ENCODE measurements at places on chromosomes 2 and 18.
A peak's percentile ranks its signal among the peaks of the same experiment; 100 is the strongest.

- peaks cover 12% of the 10 kb centered on the region for H3K4me1 ChIP-seq
- no peaks in the 10 kb centered on the region for H3K27me3 ChIP-seq
- H3K27ac ChIP-seq: no peak overlapping the region
- H3K4me3 ChIP-seq: no peak overlapping the region
Measured at GRCh38 chr18:48219810-48220499, 189.2 kb downstream of the ZBTB7C start.

GRCh38 chr2:105610576-105611332 lies 134.0 kb upstream of the NCK2 start:
- no peak overlapping the region for H3K27ac ChIP-seq
- no peaks in the 10 kb centered on the region for H3K36me3 ChIP-seq
- no peaks in the 10 kb centered on the region for H3K27me3 ChIP-seq
- no peak overlapping the region for H3K4me3 ChIP-seq

DNA sequence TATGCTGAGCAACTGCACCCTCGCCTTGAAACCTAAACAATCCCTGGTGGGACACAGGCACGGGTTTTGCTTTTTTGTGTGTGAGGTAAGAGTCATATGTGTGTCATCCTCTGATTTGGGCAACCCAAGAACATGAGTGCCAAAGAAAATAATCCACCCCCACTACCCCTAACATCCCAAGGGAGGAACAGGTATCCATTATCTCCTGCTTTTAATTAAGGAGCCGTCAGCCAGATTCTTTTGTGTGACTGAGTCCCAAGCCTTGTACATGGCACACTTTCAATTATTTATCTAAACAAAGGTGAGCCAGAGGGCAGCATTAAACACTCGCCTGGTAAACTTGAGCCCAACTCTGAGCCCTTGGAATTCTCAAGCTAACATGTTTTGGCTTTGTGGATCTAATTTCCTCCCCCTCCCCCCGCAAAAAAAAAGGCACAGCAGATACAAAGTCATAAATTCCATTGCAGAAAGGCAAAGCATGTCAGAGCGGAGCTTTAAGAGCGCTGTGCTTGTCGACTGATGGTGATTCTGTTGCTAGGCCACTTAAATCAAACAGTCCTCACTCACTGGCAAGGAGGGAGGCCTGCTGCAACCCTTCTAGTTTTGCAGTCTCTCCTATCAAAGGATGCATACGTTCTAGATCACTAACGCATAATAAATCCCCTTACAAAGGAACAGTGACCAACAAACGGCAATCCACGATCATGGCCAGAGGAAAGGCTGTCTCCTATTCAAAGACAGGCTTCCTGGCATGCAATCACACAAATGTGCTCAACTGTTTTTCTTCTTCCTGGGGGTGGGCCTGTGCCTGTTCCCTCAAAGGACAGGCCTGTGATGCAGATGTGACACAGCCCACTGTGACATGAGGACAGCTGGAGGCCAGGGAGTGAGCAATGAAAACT lies 143.5 kb upstream of the LMAN1 start:
- no peaks in the 10 kb centered on the region for H3K27me3 ChIP-seq
- no peak for DNase-seq
- no peak overlapping the region for H3K4me3 ChIP-seq
- peak overlapping the region; percentile 58 for H3K27ac ChIP-seq
- H3K4me1 ChIP-seq: peaks cover 18% of the 10 kb centered on the region

GRCh38 chr2:231554748-231555545 lies 24.7 kb upstream of the NMUR1 start:
- H3K27me3 ChIP-seq: no peaks in the 10 kb centered on the region
- H3K27ac ChIP-seq: peak overlapping the region; percentile 81

DNA sequence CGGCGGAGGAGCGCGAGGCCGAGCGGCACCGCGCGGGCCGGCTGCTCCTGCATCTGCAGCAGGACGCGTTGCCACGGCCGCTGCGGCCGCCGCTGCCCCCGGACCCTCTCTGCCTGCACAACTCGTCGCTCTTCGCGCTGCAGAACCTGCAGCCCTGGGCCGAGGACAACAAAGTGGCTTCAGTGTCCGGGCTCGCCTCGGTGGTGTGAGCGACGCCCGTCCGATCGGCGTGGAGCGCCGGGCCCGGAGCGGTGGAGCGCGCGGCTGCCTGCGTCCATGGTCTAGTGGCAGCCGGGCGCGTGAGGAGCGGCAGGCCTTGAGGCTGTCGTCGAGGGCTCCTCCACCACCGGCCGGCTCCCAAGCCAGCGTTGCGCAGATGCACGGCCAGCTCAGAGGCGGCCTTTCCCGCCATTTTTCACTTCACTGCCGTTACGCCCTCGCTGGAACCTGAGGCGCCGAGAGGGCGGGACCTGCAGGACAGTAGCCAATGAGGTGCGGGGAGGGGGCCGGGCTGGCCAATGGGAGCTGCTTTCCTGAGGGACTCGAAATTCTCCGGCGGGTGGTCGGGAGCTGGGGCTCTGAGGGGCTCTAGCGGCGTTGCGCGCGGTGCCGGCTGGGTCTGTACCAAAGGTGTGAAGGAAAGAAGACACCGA lies 1.9 kb downstream of the TLX2 start:
- peak overlapping the region; percentile 29 for H3K4me3 ChIP-seq
- H3K4me1 ChIP-seq: peaks cover 30% of the 10 kb centered on the region
- no peak for DNase-seq
- H3K27ac ChIP-seq: no peak overlapping the region
- H3K27me3 ChIP-seq: peaks cover 41% of the 10 kb centered on the region
- no peaks in the 10 kb centered on the region for H3K36me3 ChIP-seq

- no peaks in the 10 kb centered on the region for H3K36me3 ChIP-seq
- no peak overlapping the region for H3K27ac ChIP-seq
Measured at GRCh38 chr2:57199663-57200062, 846.9 kb upstream of the VRK2 start.

DNA sequence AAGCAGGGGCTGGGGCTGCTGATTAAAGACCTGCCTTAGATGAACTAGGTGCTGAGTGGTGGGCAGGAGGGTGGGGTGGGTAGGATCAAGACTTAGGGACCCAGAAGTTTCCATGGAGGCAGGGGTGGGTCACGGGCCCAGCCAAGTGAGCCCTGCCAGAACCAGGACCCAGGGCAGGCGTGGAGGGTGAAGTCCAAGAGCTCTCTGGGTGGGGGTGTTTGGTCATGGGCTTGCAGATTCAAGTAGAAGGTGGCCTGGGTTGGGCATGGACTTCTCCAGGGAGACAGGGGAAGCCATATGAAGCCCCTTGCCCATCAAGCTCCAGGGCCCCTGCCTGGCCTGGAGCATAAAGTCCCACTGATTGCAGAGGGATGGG lies 168.8 kb downstream of the SMAD7 start:
- no peaks in the 10 kb centered on the region for H3K27me3 ChIP-seq
- DNase-seq: no peak
- peak overlapping the region; percentile 80 for H3K27ac ChIP-seq
- no peak overlapping the region for H3K4me3 ChIP-seq

- H3K4me1 ChIP-seq: peaks cover 68% of the 10 kb centered on the region
- no peaks in the 10 kb centered on the region for H3K36me3 ChIP-seq
Measured at GRCh38 chr2:85792783-85793441, 39.1 kb downstream of the ATOH8 start.

DNA sequence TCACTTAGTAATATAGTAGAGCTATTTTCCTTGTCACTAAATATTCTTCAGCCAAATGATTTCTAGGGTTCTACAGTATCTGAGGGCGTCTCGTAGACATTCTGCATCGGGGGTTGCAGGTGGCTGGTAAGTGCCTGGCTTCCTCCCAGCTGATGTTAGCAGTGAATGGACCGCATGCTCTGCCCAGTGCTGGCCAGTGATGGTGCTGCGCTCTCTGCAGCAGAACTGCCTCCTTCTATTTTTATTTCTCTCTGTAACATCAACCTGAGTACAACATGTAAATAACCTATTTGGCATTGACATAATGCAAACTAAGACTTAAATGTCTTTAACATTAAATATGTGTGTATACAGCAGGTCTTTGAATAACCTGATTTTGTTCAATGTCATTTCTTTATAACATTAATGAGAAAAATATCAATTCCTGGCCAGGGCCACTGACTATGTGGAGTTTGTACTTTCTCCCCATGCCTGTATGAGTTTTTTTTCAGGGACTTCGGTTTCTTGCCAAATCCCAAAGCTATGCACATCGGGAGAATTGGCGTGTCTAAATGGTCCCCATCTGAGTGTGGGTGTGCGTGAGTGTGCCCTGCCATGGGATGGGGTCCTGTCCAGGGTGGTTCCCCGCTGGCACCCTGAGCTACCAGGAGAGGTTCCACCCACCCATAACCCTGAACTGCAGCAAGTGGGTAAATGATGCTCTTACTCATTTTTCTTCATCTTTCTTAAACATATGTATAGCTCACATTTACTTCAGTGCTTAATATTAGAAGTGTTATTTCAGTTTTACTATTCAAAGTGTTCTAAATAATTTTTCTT lies 278.2 kb upstream of the EPAS1 start:
- no peak overlapping the region for H3K27ac ChIP-seq
- H3K4me3 ChIP-seq: no peak overlapping the region
- H3K27me3 ChIP-seq: no peaks in the 10 kb centered on the region
- H3K4me1 ChIP-seq: no peaks in the 10 kb centered on the region

GRCh38 chr2:238720232-238720672 lies 127.6 kb upstream of the TWIST2 start:
- H3K27me3 ChIP-seq: no peaks in the 10 kb centered on the region
- no peak overlapping the region for H3K4me3 ChIP-seq
- peaks cover 13% of the 10 kb centered on the region for H3K4me1 ChIP-seq
- H3K27ac ChIP-seq: no peak overlapping the region
- no peaks in the 10 kb centered on the region for H3K36me3 ChIP-seq

- H3K4me1 ChIP-seq: peaks cover under 1% of the 10 kb centered on the region
- no peak overlapping the region for H3K4me3 ChIP-seq
- peak overlapping the region; percentile 32 for H3K27ac ChIP-seq
- no peaks in the 10 kb centered on the region for H3K27me3 ChIP-seq
- no peak for DNase-seq
Measured at GRCh38 chr2:222714361-222715241, 43.1 kb downstream of the MOGAT1 start.

DNA sequence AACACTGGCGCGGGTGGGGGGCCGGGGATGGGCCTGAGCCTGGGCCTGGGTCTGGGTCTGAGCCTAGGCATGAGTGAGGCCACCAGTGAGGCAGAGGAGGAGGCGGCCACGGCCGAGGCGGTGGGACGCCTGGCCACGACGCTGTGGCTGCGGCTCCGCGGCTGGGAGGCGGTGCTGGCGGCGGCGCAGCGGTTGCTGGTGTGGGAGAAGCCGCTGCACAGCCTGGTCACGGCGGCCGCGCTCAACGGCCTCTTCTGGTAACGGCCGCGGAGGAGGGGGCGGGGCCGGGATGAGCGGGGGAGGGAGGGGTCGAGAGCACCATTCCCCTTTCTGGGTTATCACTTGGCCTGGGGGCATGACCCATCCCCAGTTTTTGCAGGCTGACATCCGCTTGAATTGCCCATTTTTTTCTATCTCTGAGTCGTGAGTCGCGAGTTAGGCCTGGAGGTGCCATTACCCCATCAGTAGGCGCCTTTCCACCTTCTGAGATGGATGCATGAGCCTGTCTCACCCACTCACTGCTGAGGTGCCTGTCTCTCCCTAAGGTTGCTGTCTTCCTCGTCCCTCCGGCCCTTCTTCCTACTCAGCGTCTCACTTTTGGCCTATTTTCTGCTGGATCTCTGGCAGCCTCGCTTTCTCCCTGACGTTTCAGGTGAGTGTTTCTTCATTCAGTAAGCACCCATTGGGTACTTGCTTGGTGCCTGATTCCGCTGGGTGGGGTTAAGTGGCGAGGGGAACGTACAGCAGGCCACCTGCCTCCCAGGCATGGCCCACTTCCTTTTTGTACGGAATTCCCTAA lies 501 bp downstream of the RETREG2 start:
- H3K4me1 ChIP-seq: peaks cover 41% of the 10 kb centered on the region
- peak overlapping the region; percentile 71 for H3K4me3 ChIP-seq
- H3K36me3 ChIP-seq: no peaks in the 10 kb centered on the region
- no peak for DNase-seq
- H3K27me3 ChIP-seq: no peaks in the 10 kb centered on the region

DNA sequence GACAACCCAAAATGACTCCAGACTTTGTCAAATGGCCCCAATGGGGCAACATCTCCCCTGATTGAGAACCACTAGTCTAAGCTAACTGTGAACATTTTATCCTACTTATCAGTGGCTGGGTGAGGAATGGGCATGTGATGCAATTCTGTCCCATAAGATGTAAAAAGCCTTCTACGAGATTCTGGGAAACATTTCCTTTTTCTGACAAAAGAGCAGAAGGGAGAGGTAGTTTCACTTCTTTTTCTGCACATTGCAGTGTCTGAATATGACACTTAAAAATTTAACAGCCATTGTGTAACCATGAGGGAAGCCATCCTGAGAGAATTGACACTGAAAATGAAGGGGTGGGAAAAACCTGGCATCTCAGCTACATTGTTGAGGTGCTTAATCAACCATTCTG lies 17.3 kb upstream of the MARCHF4 start:
- no peak overlapping the region for H3K4me3 ChIP-seq
- no peaks in the 10 kb centered on the region for H3K4me1 ChIP-seq
- no peaks in the 10 kb centered on the region for H3K27me3 ChIP-seq
- DNase-seq: no peak
- H3K27ac ChIP-seq: no peak overlapping the region
- no peaks in the 10 kb centered on the region for H3K36me3 ChIP-seq

- H3K36me3 ChIP-seq: no peaks in the 10 kb centered on the region
- H3K27ac ChIP-seq: no peak overlapping the region
- H3K4me1 ChIP-seq: no peaks in the 10 kb centered on the region
- no peaks in the 10 kb centered on the region for H3K27me3 ChIP-seq
- DNase-seq: no peak
Measured at GRCh38 chr2:184620367-184620766, 22.0 kb downstream of the ZNF804A start.

- no peak overlapping the region for H3K27ac ChIP-seq
- no peak for DNase-seq
- H3K36me3 ChIP-seq: peaks cover 12% of the 10 kb centered on the region
Measured at GRCh38 chr2:240570531-240571313, 2.4 kb downstream of the RNPEPL1 start.

GRCh38 chr18:56541793-56542192 lies 96.6 kb downstream of the TXNL1 start:
- no peaks in the 10 kb centered on the region for H3K27me3 ChIP-seq
- no peaks in the 10 kb centered on the region for H3K36me3 ChIP-seq
- H3K4me1 ChIP-seq: no peaks in the 10 kb centered on the region

GRCh38 chr2:120915670-120916069 lies 180.0 kb downstream of the GLI2 start:
- no peak overlapping the region for H3K27ac ChIP-seq
- no peaks in the 10 kb centered on the region for H3K27me3 ChIP-seq
- H3K4me3 ChIP-seq: no peak overlapping the region
- no peak for DNase-seq
- H3K36me3 ChIP-seq: no peaks in the 10 kb centered on the region

GRCh38 chr2:107669335-107669734 lies 157.4 kb upstream of the RGPD4 start:
- no peak overlapping the region for H3K4me3 ChIP-seq
- no peaks in the 10 kb centered on the region for H3K4me1 ChIP-seq
- DNase-seq: no peak
- no peak overlapping the region for H3K27ac ChIP-seq
- H3K36me3 ChIP-seq: no peaks in the 10 kb centered on the region

DNA sequence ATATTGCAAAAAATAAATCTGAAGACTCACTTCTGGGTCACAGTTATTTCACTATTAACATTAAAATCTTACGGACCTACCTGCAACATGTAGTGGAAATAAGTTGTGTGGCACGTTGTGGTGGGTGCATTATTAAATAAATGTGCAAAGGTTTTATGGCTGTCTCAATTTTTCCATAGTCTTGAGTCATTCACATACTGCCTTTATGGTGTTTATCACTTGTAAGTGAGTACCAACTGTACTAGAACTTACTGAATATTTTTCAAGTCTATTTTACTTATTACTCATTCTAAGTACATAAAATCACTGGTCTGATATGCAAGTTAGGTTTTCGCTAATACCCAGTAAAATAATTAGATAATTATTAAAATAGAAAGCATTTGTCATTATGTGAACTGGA lies 47.6 kb upstream of the SLC30A6 start:
- H3K27ac ChIP-seq: no peak overlapping the region
- H3K4me1 ChIP-seq: no peaks in the 10 kb centered on the region
- DNase-seq: no peak
- peaks cover 14% of the 10 kb centered on the region for H3K36me3 ChIP-seq
- H3K4me3 ChIP-seq: no peak overlapping the region
